ENCODE measurements at places on chromosomes 1 and 21. TPM values are rescaled to one million over a fixed set of nuclear protein-coding genes. Genes with fewer than 3 reads are reported as not detected.

DNA sequence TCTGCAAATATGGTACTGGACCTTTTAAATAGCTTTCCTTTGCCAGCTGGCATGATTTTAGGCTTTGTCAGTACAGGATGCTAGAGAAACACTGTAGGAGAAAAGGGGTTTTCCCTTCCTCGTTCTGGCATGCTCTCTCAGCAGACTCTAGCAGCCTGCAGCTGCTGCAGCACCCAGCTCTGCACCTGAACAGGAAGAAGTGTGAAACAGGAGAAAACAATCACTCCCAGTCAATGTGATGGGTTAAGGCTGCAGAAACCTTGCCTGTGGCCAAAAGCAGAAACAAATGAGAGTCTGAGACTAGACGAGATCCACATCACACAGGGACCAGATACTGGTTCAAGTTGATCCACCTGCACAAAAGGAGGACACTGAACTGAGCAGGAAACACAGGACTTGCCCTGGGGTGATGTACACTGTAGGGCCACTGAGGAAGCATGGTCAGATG lies 21.2 kb downstream of the OVGP1 start:
- DNase-seq: peak; percentile 11

DNA sequence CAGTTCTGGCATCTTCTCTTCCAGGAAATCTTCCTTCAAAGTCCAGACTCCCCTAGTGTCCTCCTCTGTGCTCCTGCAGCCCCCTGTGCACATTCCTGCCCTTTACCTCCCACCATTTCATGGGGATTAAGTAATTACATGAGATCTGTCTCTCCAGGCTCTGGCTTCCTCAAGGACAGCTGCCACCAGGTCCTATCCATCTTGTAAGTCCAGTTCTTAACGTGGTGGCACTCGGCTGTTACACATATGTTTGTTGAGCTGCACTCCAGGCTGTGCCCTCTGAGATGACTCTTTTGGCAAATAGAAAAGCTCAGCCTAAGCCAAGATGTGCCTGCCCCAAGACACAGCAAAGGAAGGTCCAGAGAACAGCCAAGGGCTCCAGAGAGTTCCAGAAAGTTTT lies 57.4 kb upstream of the CAMK1G start:
- no peak for DNase-seq

GRCh38 chr1:152035539-152036266 lies 1.1 kb downstream of the S100A11 start:
- DNase-seq: peak; percentile 49

GRCh38 chr21:33278721-33279120 lies 12.6 kb downstream of the IL10RB start:
- no peak for DNase-seq

DNA sequence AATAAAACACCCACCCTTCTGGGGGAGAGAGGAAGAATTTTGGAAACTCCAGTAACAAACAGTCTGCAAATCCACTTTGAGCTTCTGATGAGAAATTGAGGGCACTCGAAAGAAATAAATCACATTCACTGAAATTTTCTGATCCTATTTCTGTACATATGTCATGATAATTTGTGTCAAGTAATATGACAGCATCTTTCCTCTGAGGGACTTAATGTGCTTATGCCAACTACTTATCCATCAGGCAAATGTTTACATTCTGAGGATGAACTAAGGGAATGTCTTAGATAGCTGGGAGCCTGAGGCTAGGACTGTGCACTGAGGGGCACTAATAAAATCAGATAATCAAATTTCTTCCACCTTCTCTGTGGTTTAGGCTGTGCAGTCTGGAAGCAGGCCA lies 44.5 kb downstream of the TSEN15 start:
- peak; percentile 23 for DNase-seq

GRCh38 chr1:54390655-54391054 lies 15.5 kb downstream of the SSBP3 start:
- no peak for DNase-seq

The POLR3GL gene
- 23.1 TPM for total RNA-seq

Measured in M059J (cell line).